NCI-H1436 treated with DMSO at 0.1 percent for 48 hours (cell line): ENCODE measurements at places on chromosomes 12 and 14.

DNA sequence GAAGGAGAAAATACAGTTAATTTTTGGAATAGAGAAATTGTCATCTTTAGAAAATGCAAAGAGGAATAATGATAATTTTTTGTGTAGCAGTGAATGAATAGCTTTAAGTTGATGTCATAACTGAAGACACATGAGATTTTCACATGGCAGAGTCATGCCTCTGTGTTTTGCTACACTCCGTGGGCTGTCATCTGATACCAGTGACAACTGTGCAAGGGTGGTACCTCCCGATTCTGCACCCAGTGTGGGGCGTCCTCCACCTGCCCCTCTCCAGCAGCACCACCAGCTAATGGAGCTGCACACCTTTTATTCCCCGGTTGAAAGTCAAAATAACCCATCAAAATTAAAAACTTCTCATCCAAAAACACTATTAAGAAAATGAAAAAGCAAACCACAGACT is 47.2 kb downstream of the ANKRD9 start:
- no peak for DNase-seq

DNA sequence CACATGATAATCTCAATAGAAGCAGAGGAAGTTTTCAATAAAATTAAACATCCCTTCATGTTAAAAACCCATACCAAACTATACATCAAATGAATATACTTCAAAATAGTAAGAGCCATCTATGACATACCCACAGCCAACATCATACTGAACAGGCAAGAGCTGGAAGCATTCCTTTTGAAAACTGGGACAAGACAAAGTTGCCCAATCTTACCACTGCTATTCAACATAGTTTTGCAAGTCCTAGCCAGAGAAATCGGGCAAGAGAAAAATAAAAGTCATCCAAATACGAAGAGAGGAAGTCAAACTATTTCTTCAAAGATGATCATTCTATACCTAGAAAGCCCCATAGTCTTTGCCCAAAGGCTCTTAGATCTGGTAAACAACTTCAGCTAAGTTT is 454.7 kb upstream of the PRICKLE1 start:
- DNase-seq: no peak

- DNase-seq: no peak
Observed at GRCh38 chr14:43651185-43651787, 855.8 kb downstream of the FSCB start.

GRCh38 chr12:92740411-92740810 is 37.6 kb downstream of the PLEKHG7 start:
- DNase-seq: no peak

DNA sequence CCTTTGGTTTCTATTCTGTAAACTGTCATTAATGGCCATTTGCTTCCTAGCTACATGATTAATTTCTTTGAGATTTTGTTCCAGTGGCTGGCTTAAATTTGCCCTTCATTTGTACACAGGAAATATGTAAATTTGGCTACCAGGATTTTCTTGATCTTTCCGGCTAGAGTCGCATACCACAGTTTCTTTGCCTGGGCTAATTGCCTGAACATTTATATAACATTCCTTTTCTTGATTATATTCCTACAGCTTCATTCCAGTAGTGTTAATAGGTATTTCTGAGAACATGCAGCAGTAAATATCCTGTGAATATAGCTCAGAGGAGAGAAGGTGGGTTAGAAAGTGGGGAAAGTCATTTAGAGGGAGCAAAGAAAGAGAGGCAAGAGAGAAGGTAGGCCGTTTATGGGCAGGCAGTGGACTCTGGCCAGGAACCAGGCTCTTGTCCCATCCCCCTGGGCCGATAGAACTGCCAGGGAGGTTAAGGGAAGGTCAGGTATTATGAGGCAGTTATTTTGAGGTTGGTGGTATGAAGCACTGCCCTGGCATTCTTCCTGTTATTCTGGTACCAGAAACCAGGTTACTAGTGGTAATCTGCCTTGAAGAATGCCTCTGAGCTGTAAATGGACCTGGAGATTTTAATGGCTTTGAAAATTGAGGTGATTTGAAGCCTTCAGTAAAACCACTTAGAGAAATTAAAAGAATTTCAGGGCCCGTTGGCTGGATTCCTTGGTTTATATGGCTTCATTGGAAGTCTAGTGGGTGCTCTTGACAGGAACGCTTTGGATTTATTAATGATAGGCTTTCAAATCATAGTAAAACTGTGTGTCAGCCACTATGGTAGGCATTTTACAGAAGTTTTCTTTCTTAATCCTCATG is 4.4 kb downstream of the RNF10 start:
- no peak for DNase-seq

GRCh38 chr12:51973560-51973959 is 22.1 kb downstream of the ACVR1B start:
- DNase-seq: no peak

DNA sequence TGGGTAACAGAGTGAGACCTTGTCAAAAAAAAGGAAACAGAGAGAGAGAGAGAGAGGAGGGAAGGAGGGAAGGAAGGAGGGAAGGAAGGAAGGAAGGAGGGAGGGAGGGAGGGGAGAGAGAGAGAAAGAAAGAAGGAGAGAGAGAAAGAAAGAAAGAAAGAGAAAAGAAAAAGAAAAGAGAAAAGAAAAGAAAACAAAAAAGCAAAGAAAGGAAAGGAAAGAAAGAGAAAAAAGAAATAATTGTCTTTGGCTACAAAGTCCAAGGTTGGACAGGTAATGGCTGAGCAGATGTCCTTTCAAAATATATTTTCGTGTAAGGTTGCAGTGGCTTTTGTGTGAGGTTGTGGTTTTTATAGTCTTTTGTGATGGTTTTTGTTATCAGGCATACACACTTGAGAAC is 21.6 kb upstream of the CCDC60 start:
- no peak for DNase-seq

DNA sequence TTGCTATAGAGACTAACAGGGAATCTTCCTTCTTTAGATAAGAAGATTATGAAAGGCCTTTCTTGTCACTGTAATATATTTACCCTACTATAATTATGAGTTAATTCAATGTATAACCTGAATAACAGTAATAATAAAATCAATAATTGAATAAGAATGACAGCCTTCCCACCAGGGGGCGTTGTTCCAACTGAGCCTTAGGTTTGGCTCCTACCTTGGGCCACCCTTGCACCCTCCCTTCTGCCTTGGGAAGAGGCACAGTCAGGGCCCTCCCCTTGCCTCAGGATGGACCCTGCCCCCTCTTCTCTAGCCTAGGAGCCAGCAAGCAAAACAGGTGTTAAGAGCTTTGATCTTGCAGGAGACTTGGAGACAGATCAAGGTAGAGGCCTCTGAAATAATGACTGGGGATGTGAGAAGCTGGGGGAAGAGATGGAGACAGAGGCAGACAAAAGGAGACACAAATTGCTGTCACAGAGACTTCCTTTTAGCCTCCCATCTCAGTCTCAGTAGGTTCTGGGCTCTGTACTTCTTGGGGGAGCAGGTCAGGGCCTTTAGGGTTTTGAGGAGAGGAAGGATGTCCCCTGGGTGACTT is 40.1 kb upstream of the CISTR start:
- DNase-seq: no peak

DNA sequence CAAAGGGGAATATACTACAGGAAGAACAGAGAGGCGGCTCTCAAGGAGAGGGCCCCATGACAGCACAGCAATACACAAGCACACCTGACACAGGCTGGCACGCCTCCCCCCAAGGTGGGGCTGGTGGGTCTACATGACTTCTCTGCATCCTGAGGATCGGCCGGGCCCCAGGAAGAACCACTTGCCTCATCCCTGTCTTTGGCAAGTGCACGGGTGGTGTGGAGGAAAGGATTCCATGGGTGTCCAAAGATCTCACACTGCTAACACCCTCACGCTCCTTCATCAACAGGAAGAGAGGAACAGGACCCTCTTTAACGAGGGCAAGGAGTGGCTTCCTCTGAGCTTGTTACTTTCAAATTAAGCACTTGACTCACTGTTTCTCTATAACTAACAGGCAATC is 7.3 kb downstream of the VAMP1 start:
- no peak for DNase-seq

DNA sequence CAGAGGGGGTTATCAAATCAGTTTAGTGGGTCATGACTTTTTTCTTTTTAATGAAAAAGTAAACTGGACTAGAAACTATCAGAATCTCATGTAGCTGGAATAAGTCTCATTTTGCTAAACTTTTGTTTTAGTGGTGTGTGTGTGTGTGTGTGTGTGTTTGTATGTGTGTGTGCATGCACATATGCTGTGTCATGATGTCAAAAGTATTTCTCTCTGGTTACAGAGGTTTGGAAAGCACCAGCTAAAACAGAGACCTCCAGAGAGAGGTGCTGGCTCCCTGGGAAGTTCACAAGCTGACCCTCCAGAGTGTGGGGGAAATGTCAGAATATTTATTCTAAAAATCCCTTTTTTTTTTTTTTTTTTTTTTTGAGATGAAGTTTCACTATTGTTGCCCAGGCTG is 114.7 kb downstream of the LGMN start:
- DNase-seq: no peak

DNA sequence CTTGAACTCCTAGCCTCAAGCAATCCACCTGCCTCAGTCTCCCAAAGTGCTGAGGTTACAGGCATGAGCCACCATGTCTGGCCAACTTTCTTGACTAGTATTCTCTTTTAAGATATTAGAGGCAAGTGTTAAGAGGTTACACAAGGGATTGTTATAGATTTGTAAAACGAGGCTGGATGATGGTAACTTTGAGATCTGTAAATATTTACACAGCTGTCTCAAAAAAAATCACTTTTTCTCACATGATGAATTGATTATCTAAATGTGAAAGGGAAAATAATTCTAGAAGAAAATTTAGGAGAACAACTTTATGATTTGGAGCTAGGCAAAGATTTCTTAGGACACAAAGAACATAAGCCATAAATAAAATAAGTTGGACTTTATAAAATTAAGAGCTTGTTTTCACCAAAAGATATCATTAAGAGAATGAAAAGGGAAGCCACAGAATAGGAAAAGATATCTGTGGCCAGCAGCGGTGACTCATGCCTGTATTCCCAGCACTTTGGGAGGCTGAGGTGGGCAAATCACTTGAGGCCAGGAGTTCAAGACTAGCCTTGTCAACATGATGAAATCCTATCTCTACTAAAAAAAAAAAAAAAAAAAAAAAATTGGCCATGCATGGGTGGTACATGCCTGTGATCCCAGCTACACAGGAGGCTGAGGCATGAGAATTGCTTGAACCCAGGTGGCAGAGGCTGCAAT is 77.4 kb downstream of the BBS10 start:
- no peak for DNase-seq

GRCh38 chr12:7060353-7060954 is at the start of gene C1S:
Gene C1S, plus strand, starts transcription at chr12:7060718. Its CDS starts 1,195 bp downstream, at chr12:7061913.
- no peak for DNase-seq

- DNase-seq: no peak
Observed at GRCh38 chr14:77985211-77985615, 185.0 kb upstream of the NRXN3 start.

DNA sequence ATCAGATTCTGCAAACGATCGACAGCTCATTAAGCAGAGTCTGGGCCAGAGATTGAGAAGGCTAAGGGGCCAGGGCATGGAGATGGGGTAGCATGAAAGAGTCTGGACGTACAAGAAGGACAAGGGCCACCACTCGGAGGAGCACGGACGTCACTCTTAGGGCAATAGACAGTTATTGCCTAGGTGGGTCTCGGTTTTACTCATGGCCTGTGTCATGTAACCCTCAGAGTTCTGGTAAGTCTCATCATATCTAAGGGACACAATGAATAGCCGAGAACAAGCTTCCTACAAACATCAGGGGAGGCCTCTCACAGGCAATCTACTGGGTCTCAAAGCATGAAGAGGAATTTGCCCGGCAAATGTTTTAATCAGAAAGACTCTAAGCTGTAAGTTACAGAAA is 30.4 kb upstream of the ITPK1 start:
- no peak for DNase-seq

GRCh38 chr12:129564768-129565167 is 339.1 kb downstream of the TMEM132D start:
- no peak for DNase-seq

DNA sequence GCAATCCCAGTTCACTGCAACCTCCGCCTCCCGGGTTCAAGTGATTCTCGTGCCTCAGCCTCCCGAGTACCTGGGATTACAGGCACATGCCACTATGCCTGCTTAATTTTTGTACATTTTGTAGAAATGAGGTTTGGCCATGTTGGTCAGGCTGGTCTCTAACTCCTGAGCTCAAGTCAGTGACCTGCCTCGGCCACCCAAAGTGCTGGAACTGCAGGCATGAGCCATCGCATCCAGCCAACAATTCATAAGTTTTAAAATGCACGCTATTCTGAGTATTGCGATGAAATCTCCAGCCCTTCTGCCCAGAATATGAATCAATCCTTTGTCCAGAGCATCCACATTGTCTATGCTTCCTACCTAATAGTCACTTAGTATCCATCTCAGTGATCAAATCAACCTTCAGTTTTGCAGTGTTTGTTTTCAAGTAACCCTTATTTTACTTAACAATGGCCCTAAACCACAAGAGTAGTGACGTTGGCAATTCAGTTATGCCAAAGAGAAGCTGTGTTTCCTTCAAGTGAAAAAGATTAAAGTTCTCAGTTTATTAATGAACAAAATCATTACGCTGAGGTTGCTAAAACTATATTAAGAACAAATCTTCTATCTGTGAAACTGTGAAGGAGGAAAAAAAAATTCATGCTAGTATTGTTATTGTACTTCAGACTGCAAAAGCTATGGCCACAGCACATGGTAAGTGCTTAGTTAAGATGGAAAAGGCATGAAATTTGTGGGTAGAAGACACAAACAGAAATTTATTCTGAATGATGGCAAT is 11.0 kb downstream of the GCH1 start:
- no peak for DNase-seq

DNA sequence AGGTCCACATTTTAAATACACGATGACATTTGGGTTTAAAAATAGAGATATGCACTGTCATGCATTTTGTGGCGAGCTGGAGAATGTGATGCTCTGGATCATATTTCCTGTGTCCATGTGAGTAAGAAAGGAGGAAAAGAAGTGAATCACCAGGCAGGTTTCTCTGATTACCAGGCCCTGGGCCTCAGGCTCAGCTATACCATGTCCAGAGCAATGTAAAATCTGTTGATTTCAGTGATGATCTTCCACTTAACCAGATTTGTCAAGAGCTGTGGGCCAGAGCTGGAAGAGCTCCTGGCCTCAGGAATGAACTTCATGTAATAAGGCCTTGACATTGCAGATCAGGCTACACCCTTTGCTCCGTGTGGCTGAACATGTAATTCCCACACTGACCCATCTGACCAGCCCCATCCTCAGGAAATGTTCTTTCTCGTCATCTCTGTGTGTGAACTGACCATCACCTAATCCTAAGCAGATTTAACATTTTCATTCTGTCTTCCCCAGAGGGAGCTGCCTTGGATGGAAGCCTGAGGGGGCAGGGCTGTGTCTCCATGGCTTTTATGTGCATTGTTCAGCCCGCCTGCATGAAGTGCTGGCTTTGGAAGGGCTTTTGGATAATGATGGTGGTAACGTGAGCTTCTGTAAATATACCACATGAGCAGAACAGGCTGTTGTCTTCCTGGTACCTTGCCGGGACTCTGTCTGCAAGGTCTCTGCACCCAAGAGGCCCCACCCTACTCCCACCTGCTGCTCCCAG is 54.5 kb downstream of the CRACR2A start:
- DNase-seq: peak; percentile 94

GRCh38 chr12:119649202-119649808 is 18.6 kb upstream of the PRKAB1 start:
- DNase-seq: no peak

- DNase-seq: peak; percentile 50
Observed at GRCh38 chr14:86299994-86300393, 770.0 kb downstream of the FLRT2 start.

GRCh38 chr12:53567961-53568808 is 58.0 kb downstream of the ATF7 start:
- no peak for DNase-seq

- DNase-seq: no peak
Observed at GRCh38 chr12:56998316-56998715, 8.0 kb downstream of the ZBTB39 start.

GRCh38 chr12:16607906-16608775 is 2.2 kb upstream of the LMO3 start:
- no peak for DNase-seq
